ENCODE measurements at places on chromosomes 16 and 17.

DNA sequence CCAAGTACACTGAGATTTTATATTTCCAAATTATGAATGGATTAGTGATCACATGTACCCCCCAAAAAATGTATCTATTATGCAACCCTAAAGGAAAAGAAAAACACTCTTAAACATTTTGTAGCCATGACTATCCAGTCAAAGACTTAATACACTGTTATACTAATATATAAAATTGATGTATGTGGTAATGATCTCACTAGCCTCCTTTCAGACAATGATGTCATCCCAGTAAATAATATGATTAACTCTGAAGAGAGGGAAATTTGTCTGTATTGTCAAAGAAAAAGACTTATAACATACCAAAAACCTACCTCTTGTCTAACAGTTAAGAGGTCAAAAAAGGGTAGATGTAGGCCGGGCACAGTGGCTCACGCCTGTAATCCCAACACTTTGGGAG is 80.7 kb downstream of the USP32 start:
- DNase-seq: no peak

DNA sequence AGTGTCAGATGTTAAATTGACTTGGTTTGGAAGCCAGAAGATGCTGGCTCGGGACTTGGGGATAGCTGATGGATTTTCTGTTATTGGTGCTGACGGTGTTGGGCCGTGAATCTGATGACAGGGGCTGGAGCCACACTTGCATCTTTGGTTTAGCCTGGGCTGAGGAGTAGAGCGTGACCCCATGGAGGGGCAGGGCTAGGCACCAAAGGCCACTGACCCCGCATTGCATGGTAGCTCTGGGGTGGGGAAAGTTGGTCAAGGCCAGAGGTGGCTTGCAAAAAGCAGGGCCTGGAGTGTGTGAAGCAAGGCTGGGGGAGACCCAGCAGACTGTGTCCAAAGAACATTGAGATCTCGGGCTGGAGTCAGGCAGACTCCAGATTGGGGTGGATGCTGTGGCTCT is 25.3 kb downstream of the WSCD1 start:
- DNase-seq: no peak

DNA sequence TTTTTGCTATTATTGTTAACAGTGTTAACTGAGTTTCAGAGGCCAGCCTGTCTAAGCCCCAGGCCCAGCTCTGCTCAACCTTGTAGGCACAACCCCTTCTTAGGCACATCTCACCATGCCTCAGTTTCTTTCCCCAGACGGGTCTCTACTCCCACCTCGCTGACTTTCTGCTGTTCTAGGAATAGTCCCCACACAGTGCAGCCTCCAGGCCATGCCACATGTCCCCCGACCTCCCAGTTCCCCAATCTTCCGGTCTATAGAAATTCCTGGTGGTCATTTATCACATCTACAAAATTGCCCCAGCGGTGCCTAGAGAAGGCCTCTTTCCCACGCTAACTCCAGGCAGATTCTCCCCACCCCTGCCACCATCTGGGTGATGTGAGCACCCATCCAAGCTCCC is 34.8 kb downstream of the ADGRG5 start:
- no peak for DNase-seq

DNA sequence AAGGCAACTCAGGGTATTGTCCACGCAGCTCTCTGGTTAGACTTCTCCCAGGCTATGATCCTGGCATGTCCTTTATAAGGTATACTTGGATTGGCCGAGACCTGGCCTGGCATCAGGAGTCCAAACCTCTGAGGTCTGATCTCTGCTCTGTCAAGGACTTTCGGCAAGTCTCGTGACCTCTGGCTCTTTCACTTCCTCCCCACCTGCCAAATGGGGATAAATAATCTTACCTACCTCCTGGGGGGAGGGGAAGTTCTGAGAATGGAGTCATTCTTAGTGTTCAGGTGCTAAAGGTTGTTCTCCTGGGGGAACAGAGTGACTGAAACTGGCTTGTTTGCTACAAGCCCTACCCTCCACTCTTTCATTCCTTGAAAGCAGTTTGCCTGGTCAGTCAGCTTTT is 7.6 kb downstream of the ATXN1L start:
- peak; percentile 38 for DNase-seq

GRCh38 chr17:74283371-74283673 is 9.3 kb downstream of the DNAI2 start:
- no peak for DNase-seq

DNA sequence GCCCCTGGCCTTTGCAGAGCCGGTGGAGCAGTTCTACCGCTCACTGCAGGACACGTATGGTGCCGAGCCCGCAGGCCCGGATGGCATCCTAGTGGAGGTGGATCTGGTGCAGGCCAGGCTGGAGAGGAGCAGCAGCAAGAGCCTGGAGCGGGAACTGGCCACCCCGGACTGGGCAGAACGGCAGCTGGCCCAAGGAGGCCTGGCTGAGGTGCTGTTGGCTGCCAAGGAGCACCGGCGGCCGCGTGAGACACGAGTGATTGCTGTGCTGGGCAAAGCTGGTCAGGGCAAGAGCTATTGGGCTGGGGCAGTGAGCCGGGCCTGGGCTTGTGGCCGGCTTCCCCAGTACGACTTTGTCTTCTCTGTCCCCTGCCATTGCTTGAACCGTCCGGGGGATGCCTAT is 29.5 kb downstream of the CIITA start:
- DNase-seq: no peak

- no peak for DNase-seq
Measured at GRCh38 chr16:19119564-19119963, 5.8 kb downstream of the ITPRIPL2 start.

DNA sequence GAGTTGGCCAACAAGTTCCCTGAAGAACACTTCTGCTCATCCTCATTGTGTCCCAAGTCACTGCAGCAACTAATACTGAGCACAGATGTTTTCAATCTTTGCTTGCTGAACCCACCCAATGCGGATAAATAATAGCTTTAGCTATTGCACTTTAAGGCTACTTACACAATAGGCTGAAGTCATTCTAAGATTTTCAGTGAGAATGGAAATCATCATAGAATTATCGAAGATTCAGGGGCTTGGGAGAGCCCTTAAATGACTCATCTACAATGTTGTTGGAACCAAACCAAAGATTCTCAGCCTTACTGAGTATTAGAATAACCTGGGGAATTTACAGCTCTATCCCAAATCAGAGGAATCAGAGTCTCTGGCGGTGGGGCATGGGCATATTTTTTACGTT is 51.2 kb downstream of the SYCE1L start:
- no peak for DNase-seq

GRCh38 chr17:9028988-9029570 is 7.8 kb downstream of the NTN1 start:
- DNase-seq: no peak

GRCh38 chr16:35344012-35344762 is 1884.8 kb downstream of the TP53TG3F start:
- DNase-seq: no peak

DNA sequence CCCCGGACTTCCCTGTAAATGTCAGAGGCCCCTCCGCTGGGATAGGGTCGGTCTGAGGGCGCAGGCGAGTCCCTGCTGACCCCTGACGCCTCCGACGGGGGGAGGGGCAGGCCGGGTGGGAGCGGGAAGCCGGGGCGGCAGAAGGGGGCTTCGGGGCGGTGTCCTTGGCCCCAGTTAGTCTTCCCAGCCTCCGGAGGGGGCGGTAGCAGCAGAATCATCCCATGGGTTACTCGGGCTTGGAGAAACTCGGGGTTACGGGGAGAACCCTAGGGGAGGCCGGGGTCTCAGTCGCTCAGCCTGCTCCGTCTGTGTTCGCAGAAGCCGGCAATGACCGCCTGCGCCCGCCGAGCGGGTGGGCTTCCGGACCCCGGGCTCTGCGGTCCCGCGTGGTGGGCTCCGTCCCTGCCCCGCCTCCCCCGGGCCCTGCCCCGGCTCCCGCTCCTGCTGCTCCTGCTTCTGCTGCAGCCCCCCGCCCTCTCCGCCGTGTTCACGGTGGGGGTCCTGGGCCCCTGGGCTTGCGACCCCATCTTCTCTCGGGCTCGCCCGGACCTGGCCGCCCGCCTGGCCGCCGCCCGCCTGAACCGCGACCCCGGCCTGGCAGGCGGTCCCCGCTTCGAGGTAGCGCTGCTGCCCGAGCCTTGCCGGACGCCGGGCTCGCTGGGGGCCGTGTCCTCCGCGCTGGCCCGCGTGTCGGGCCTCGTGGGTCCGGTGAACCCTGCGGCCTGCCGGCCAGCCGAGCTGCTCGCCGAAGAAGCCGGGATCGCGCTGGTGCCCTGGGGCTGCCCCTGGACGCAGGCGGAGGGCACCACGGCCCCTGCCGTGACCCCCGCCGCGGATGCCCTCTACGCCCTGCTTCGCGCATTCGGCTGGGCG is 542 bp downstream of the GUCY2D start:
- no peak for DNase-seq

- no peak for DNase-seq
Measured at GRCh38 chr16:69554495-69554894, 11.3 kb upstream of the NFAT5 start.

DNA sequence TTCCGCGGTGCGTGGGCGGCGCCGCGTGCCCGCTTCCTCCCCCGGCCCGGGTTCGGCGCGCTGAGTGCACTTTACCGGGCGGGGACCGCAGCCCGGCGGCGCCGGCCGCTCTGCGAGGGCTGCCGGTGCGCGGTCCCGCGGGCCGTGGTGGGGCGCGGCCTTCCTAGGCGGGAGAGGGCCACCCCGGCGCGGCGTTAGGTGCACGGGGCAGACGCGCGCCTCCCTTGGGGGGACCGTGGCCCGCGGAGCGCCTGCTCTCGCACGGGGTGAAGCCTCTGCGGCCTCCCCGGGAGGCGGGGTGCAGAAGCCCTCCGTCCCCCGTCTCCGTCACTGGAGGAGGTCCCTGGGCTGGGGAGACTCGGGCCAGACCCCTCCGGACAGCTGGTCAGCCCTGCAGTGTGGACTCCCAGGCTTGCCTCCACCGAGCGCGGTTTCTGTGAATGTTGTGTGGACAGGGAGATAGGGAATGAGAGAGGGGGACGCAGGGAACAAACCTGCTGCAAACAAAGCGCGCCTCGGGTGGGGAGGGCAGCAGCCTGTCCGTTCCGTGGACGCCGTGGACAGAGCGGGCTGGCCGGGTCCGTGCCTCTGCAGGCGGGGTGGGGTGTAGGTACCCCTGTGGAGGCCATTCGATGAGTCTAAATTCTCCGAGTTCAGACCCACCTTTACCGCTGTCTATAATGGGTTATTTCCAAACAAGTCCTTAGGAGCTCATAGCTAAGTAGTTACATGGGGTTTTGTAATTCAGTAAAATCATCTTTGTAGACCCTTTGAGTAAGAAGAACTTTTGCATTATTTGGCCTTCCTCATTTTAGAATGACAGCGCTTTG is 721 bp downstream of the TBCD start:
- DNase-seq: no peak

GRCh38 chr17:73249700-73250099 is 12.0 kb downstream of the CPSF4L start:
- DNase-seq: no peak

DNA sequence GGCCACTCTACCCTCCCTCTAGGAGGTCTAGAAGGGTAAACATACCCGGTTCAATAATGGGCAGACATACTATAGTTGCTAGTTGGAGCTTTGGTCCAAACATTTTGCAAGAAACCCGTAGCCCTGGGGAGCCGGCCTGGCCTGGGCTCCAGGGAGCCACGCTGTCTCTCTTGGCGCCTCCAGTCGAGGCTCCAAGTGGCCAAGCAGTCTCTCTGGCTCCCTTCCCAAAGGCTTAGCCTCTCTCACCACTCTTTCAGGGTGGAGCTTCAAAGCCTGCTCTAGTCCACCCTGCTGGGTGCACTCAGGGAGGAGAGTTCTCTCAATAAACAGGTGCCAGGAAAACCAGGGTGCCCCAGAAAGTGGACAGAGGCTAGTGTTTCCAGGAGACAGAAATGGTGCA is 32.2 kb downstream of the RCVRN start:
- no peak for DNase-seq

GRCh38 chr17:74807441-74807840 is 31.3 kb upstream of the NAT9 start:
- DNase-seq: no peak

- no peak for DNase-seq
Measured at GRCh38 chr16:7979448-7980132, 610.7 kb downstream of the TMEM114 start.

- DNase-seq: no peak
Measured at GRCh38 chr16:85912211-85912974, 13.4 kb downstream of the IRF8 start.

- DNase-seq: no peak
Measured at GRCh38 chr16:27684047-27684446, 134.1 kb downstream of the KATNIP start.

DNA sequence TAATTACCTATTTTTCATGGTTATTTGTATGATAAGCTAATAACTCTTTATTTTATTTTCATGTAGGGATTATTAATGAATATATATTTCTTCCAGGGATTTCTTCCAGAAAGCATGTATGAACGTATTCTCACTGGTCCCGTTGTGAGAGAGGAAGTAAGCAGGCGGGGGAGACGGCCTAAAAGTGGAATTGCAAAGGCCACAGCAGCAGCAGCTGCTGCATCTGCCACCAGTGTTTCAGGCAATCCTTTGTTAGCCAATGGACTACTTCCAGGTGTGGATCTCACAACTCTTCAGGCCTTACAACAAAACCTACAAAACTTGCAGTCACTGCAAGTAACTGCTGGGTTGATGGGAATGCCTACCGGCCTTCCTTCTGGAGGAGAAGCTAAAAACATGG is 110.3 kb upstream of the RBL2 start:
- no peak for DNase-seq

DNA sequence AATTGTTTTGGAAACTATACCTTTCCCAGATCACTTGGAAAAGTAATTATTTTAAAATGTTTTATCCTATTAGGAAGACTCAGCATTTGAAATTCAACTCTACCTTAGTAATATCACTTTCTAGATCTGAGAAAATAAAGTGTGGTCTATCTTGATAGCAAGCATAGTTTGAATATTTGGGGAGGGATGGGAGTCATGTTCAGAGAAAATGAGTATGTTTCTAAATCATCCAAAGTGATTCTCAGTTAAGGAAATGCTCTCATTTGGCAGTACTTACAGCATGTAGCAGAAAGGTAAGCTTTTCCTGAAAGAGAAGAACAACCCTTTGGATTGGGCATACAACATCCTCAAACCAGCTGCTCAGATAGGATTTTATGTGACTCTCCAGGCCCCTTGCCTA is 6.9 kb downstream of the C17orf75 start:
- DNase-seq: no peak

GRCh38 chr17:48374650-48375230 is 55.3 kb downstream of the SKAP1 start:
- no peak for DNase-seq

- no peak for DNase-seq
Measured at GRCh38 chr16:88489163-88489741, 36.2 kb downstream of the ZFPM1 start.

GRCh38 chr16:72898216-72898825 is 149.6 kb downstream of the ZFHX3 start:
- DNase-seq: no peak

DNA sequence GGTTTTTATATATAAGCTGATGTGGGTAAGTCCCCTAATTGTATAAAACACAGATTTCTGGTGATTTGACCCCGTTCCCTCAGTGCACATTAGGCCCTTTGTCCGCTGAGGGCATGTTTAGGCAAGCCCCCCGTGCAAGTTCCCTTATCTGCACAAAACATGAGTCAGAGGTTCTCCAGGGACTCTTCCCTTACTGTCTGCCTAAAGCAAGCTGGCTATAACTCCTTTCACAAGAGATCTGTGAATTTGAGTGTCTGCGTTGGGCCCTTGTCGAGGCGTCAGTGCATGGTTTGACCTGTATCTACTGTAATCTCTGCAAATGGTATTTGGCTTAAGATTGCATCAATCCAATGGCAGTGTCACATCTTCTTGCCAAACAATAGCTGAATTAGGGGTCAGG is 712.8 kb downstream of the CDH8 start:
- no peak for DNase-seq

Data from GM18507 (cell line).